ENCODE measurements at places on chromosomes 4 and X.

DNA sequence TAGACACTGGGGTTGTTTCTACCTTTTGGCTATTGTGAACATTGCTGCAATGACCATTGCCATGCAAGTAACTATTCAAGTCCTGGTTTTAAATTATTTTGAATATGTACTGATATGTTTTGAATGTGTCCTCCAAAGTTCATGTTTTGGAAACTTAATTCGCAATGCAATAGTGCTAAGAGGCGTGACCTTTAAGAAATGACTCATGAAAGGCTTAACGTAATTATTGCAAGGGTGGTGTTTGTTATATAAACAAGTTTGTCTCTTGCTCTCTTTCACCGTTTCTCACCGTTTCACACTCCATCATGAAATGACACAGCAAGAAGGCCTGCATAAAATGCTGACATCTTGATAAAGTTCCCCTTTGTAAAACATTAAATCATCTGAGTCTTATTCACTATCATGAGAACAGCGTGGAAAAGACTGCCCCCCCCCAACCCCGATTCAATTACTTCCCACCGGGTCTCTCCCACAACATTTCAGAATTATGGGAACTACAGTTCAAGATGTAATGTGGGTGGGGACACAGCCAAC, 506.9 kb upstream of the FAM47C start:
- no peak for DNase-seq

- DNase-seq: no peak
Measured at GRCh38 chr4:146472404-146472803, 49.3 kb downstream of the SLC10A7 start.

DNA sequence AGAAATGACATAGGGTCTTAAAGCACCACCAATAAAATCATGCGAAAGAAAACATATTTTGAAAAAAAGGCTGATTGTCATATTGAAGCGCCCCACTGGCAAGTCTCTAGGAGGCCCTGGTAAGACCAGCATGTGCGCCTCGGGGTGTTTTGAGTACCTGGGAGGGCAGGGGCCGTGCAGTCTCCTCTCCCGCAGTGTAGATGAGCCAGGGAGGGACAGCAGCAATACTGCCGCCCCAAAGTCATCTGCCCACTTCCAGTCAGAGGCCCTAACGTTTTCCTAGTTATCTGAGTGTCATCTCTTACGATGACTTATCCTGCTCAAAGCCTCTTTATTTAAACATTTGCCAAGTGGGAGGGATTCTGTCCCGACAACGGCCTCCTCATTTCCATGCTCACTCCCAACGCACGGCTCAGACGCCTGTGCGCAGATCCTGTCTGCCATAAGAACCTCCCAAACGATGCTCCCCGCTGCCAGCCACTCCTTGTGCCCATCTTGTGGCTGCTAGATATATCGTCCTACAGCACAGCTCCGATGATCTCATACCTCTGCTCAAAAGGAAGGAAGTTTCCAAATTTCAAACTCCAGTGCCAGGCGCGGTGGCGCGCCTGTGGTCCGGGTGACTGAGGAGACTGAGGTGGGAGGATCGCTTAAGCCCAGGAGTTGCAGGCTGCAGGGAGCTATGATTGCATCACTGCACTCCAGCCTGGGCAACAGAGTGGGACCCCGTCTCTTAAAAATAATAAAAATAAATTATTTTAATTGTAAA, 17.2 kb upstream of the SCRG1 start:
- no peak for DNase-seq

DNA sequence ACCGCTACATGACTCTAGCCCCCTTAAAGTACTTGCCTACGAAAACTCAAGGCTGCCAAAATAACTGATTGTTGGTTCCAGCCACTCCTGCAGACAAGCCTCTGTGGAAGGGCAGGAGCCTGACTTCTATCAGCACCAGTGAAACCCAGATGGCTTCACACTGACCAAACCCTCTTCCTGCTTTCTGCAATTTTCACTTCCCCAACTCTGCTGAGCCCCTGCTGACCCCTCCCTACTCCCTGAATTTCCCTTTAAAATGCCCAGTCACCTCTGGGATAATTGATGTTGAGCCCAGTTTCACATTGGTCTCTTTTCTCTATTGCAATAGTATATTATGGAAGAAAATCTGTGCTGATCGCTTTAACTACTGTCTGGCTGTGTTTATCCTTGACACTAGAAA, 61.6 kb upstream of the STS start:
- DNase-seq: no peak

DNA sequence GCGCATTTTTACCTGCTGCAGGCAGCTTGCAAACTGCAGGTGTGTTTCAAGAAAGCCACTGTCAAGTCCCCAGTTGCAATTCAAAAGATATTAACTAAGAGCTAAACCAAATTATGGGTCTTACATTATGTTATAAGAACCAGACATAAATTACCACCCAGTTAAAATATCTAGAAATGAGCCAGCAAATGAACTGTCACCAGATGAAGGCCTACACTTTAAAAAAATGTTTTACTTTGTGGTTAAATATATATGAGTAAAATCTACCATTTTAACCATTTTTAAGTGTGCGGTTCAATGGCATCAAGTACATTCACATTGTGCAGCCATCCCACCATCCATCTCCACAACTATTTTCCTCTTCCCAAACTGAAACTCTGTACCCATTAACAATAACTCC, 32.0 kb upstream of the TMEM131L start:
- no peak for DNase-seq

DNA sequence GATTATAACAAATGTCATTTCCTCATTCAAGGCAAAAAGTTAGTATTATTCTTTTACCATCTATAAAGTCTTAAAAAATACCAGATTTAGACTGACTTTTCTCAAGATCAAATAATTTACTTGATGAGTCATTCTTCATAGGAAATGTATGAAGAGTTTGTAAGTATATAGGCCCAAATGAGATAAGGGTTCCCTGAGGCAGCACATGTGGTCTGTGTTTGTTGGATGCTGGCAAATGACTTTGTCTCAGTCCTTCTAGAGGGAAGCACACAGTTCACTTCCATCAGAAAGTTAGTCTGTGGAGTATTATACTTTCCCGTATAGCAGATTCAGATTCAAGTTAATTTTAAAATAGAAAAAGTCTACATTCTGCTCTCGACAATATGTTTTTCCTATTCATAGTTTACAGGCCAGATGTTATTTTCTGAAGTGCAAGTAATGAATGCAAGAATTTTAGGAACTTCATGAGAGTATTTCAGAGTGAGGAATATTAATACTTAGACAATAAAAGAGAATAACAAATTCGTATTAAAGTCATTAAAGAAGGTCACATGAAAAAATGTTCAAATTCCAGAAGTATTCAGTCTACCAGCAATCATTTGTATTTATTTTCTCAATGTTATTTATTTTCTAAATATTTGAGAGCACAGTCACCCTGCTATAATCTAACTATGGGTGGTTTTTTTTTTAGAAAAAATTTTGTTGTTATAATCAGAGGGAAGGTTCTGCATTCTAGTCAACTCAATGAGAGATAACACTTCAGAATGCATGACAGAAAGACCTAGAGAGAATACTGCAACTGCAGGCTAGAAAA, 601.8 kb upstream of the ZFP42 start:
- DNase-seq: no peak

Measured in CD4-positive, alpha-beta T cell treated with Interleukin-6 at 100 ng/mL for 8 hours (primary cell).